CD8-positive, alpha-beta memory T cell (primary cell): ENCODE measurements at places on chromosomes 16 and 17. TPM values are rescaled to one million over a fixed set of nuclear protein-coding genes. Genes with fewer than 3 reads are reported as not detected.
A peak's percentile ranks its signal among the peaks of the same experiment; 100 is the strongest.

The KRT40 gene
- not detected for total RNA-seq

DNA sequence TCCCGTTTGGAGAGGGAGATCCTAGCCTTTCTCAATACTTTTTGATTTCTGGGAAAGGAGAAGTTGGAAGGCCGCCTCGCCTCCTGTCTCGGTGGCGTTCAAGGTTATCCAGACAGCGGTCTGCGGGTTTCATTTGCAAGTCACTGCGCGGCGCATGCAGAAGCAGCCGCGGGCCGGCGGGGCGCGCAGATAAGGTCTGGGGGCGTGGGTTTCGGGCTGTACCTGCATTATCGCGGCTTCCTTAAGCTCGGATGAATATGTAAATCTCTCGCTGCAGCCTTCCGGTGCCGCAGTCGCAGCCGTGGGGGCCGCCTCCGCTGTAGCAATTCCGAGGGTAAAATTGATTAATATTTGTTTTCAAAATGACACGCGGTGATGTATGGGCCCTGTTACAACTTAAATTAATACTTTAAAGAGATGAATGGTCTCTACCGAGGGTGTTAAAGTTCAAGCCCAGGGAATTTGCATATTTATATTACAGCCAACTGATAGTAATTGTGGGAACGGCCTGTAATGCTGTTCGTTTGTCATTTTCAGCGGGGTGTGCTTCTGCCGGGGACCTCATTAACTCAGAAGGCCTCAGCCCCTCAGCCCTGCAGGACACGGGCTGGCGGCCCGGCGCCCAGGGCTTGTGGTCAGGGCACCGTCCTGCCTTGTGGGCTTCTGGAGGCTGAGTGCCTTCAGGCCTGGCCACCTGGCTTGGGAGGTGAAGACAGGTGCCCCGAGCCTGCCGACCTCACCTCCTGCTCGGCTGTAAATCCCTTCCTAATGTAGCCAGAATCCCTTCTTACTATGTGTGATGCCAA is 99.4 kb downstream of the CYLD start:
- no peak for DNase-seq
- peaks cover 7% of the 10 kb centered on the region for H3K4me1 ChIP-seq
- H3K4me3 ChIP-seq: peak overlapping the region; percentile 54
- no peaks in the 10 kb centered on the region for H3K27me3 ChIP-seq
- no peaks in the 10 kb centered on the region for H3K36me3 ChIP-seq

The MAPK7 gene
- total RNA-seq: 19.8 TPM

DNA sequence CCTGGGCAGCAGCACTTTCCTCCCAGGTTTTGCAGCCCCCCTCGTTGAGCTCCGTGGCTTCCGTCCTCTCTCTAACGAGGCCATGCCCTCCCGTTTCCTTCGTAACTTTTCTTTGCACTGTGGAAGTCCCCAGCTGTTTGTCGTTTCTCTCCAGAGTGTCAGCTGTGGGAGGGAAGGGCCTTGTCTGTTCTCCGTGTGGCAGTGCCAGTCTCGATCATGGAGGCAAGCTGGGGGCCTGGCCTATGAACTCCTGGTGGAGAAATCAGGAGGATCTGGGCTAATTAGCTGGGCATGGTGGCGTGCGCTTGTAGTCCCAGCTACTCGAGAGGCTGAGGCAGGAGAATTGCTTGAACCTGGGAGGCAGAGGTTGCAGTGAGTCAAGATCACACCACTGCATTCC is 28.3 kb downstream of the TBCD start:
- H3K4me1 ChIP-seq: peaks cover 9% of the 10 kb centered on the region
- H3K27ac ChIP-seq: no peak overlapping the region
- H3K36me3 ChIP-seq: peaks cover 15% of the 10 kb centered on the region
- no peaks in the 10 kb centered on the region for H3K27me3 ChIP-seq
- H3K4me3 ChIP-seq: no peak overlapping the region
